GM10248 (cell line): ENCODE measurements at places on chromosomes 16 and 17.
A peak's percentile ranks its signal among the peaks of the same experiment; 100 is the strongest.

DNA sequence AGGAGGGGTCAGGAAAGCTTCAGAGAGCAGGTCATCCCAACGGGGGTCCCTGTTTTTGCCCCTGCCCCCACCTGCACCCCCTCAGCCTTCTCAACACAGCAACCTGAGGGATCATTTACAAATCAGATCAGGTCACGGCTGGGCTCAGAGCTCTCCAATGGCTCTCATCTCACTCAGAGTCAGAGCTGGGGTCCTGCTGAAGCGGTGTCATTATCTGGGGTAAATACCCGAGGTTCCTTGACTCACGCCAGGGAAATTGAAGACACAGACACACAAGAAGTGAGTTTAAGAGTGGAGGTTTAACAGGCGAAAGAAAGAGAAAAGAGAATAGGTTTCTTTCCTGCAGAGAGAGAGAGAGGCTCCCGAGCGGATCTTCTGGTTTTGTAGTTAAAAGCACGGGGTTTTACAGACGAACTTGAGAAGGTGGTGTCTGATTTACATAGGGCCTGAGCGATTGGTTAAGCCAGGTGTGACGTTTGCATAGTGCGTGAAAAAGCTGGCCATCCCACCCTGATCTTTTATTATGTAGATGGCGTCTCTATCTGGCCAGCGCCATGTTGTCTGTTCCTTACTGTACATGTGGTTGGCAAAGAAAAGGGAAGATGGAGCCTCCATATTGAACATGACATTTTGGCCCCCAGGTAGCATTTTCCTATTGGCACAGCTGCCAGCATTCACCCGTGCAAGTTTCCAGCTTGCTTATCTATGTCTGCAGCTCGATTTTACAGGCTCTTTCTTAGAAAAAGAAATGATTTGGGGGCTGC, 51.4 kb downstream of the WSB1 start:
- no peak for DNase-seq

- DNase-seq = no peak
These were observed 1.1 kb downstream of the C17orf107 start for GRCh38 chr17:4900231-4901107.

DNA sequence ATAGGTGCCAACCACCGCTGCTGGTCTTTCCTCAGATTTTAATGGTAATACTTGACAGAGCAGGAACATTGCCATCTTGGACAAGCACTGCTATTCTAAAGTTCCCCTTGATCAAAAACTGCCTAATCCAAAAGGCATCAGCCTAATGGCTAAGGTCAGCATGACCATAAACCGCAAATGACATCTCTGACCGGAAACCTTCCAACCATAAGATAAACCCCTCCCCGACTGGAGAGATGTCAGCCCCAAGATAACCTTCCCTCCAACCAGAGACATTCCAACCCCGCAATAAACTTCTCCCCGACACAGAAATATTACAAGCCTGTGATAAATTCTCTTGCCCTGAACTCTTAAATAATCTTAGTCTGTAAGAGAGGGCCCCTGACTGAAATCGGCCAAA, 7.4 kb upstream of the DHX40 start:
- no peak for DNase-seq

DNA sequence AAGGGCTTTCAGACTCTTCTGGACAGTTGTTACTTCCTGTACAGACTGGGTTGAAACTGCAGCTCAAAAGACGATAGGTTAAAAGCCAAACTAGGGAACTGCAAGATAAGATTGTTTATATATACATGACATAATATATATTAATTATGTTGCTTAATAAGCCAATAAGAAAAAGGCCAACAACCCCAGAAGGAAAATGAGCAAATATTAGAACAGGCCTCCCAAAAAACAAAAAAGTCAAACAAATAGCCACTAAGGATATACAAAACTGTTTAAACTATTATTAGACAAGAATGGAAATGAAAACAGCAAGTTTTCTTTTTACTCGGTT, 495 bp upstream of the CMTR2 start:
- no peak for DNase-seq

GRCh38 chr16:84552135-84552534, 47.7 kb upstream of the MEAK7 start:
- DNase-seq = no peak

- no peak for DNase-seq
These were observed 2.0 kb downstream of the MARF1 start for GRCh38 chr16:15640966-15641365.

GRCh38 chr17:80782536-80783427, 208.9 kb upstream of the CHMP6 start:
- no peak for DNase-seq

DNA sequence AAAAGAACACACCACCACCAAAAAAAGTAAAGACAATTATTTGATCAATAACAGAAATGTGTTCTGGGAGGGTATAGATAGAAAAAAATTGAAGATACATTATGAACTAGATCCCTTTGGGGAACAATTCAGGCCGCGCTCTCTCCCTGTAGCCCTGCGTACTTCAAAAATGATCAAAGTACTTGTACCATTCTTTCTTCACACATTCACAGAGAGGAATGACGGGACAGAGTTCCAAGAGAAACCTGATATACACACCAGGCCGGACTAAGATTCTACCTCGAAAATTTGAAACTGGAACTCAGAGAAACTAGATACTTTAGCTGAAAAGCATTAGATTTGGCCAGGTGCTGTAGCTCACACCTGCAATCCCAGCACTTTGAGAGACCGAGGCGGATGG, 50.0 kb downstream of the CNOT1 start:
- no peak for DNase-seq

- DNase-seq = no peak
These were observed 9.1 kb upstream of the SLC12A3 start for GRCh38 chr16:56855946-56856345.

DNA sequence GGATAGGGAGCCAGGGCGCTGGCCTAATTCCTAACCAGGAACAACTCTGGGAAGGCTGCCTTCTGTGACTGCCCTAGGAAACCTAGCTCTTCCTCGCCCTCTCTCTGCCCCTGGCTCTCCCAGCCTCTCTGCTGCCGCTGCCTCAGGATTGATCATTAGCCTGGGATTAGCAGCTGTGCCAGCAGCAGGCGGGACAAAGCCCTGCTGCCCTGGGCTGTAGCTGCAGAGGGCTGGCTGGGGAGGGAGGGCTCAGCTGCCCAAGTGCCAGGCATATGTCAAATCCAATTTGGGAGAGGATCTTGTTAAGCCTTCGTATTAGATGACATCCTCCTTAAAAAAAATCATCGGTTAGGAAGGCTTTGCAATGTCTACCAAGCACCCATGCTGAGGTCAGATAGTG, 144.8 kb upstream of the CCL2 start:
- no peak for DNase-seq

GRCh38 chr16:88561485-88562359, 8.5 kb upstream of the ZC3H18 start:
- DNase-seq = peak; percentile 71

DNA sequence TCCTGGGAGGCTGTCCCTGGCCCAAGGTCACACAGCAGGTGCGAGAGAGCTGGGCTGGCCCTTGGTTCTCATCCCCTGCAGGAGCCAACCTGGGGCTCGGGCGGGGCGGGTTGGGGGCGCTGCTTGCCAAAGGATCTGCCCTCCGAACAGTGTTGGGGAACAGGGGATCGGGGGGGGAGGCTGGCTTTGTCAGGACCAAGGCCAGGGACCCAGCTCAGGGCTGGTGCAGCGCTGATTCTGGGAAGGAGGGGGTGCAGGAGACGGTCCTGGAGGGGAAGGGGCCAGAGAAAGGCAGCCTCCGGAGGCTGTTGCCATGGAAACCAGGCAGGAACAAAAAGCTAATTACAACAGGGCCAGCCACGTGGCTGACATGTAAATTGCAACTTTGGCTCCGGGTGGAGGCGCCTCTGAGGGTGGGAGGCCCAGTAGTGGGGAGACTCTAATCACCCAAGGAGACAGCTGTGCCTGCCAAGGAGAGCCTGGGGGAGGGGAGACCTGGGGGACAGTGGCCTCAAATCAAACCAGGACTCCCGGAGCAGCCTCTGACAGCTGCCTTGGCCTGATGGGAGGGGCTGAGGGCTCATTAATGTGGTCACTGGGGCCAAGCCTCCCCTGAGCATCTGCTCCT, 1.3 kb downstream of the TUBB3 start:
- DNase-seq = no peak

DNA sequence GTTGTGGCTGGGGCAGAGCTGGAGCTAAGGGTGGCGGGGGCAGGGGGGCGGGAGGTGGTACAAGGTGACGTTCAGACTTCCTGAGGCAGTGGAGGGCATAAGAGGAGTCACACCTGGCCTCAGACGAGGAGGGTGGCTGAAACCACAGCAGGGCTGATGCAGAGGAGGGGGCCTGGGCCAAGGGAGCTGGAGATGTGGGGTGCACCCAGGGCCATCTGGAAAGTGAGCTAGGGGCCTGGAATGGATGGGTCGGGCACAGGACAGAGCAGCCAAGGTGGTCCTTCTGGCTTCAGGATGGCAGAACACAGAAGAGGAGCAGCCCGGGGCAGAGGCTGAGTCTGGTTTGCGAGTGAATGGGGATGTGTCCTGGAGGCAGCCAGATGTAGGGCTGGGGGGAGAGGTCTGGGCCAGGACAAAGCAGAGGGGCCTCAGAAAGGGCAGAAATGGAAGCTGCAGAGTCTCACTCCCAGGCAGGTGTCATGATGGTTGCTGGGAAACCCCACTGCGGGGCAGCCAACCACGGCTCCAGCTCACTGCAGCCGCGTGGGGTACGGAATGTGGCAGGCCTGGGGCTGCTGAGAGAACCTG, 57.6 kb downstream of the PRMT7 start:
- DNase-seq = peak; percentile 73

DNA sequence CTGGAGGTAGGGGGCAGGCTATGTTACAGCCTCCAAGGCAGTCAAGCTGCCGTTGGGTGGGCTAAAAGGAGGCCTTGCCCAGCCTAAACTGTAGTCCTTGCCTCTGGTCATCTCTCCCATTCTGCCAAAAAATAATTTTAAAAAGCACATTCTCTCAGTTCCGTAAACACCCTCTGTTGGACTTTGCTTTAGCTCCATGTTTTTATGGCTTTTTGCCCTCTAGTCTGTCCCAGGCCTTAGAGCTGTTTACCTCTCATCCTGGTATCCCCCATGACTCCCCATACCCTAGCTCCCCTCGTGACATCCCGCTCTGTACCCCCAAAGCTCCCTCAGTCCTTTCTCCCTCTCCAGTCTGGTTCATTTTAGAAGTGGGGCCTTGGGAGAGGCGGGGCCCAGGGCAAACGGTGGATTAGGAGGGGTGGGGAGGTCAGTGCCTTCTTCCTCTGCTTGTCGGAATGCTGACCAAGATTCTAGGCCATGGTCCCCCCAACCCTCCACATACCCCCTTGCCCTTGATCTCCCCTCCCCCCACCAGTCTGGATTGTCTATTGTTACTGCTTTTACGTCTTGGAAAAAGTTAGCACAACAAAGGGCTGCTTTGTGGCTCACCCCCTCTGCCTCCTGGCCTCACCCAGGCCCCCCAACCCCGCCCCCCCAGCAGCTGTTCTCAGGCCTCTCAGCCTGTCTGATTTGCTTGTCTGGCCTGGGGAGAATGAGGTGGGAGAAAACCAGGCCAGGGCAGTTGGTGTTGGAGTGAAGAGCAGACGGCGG, 18.4 kb downstream of the GJD3 start:
- no peak for DNase-seq
